Thyroid gland (tissue), 4 donors: ENCODE measurements at places on chromosomes 3 and 15.
A peak's percentile ranks its signal among the peaks of the same experiment; 100 is the strongest.

- no peak for DNase-seq
Observed at GRCh38 chr3:191383124-191383523, 52.8 kb upstream of the UTS2B start.

- no peak for DNase-seq
Observed at GRCh38 chr3:112477891-112478290, 21.4 kb downstream of the BTLA start.

DNA sequence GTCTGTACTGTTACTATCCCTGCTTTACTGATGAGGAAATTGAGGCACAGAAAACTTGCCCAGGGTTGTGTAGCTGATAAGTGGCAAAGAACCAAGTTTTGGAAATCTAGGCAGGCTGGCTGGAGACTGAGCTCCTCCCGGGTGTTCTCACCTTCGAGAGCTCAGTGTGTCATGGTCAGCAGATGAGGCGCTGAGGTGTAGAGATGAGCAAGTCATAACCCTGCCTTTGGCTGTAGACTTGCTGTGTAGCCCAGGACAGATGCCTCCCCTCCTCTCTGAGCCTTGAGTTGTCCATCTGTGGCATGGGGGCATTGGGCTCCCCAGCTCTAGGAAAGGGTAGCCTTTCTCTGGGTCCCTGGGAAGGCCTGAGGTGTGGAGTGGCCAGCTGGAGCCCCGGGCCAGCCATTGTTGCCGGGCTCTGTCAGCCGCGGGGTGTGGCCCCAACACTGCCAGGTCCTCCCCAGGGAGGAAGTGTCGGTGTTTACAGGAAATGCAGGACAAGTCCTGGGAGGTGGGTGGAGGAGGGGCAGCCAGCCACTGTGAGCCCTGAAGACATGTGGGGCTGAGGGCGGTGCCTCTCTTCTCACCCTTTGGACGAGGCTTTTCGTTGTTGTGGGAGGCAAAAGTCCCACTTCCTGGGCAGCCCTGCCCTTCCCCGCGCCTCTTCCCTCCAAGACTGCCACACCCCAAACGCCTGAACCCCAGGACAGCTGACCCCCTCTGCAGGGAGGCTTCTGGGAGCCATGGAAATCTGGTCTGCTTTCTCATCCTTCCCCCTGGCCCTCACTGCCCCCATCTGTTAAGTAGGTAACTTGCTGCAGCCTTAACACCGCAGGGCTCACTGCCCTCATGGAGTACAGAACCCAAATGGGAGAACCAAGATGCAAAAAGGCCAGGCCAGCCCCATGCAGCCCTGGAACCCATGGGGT, 29.1 kb downstream of the FGD5 start:
- DNase-seq = peak; percentile 22

DNA sequence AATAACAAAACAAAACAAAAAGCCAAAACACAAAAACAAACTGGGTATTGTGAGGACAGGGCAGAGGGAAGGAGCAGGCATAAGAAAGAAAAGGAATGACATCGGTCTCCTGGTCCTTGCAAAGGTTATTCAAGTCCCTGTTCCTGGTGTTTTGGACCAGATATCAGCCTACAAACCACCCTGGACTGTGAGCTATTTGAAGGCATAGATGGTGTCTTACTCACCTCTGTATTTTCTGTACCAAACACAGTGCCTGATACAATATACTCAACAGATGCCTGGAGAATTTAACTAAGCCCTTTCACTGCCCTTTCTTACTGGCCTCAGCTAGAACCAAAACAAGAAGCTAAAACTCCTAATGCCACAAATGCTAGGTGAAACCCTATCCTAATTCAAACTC, 197.0 kb downstream of the TIGIT start:
- no peak for DNase-seq

GRCh38 chr3:152508705-152509104, 240.0 kb downstream of the MBNL1 start:
- DNase-seq = no peak

GRCh38 chr3:134949150-134949549, 154.1 kb downstream of the EPHB1 start:
- no peak for DNase-seq

- DNase-seq = no peak
Observed at GRCh38 chr15:99472416-99473145, 93.2 kb upstream of the MEF2A start.

DNA sequence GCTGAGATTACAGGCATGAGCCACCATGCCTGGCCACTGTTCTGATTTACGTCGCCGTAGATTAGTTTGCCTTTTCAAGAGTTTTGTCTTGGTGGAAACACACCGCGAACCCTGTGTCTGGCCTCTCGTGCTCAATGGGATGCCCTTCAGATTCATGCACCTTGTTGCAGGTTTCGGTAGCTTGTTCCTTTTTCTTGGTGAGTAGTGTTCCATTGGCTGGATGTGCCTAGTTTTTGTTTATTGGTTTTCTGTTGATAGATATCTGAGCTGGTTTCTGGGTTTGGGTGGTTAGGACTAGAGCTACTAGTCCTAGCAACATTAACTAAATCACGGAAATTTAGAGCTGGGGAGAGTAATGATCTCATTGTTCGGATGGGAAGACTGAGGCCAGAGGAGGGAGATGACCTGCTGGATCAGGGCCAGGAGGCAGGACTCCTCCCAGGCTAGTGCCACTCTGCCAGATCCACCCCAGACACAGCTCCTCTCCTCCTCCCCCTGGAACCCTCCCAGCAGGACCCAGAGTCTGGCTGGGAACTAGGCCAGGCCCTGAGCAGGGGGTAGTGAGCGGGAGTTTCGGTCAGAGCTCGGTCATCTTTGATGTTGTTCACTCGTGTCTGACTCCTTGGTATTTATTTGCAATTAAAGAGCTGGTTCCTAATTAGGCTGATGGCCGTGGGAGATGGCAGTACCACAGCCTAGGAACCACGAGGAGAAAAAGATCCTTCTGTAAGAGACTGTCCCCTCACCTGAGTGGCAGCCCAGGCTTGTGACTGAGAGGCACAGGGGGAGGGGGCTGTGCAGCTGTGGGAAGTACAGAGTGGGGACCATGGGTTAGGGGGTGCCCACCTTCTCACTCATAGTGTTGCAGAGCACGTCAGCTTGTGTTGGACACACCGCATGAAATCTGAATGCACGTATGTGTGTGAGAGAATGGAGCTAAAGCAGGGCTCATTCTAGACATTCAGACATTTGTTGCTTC, 73.4 kb downstream of the SMAD6 start:
- DNase-seq = peak; percentile 90

GRCh38 chr3:46675843-46676567, 17.5 kb downstream of the ALS2CL start:
- DNase-seq = no peak

- no peak for DNase-seq
Observed at GRCh38 chr3:10998542-10998941, 6.0 kb downstream of the SLC6A1 start.

- DNase-seq = no peak
Observed at GRCh38 chr3:112751061-112751460, 95.6 kb downstream of the CD200R1L start.

- DNase-seq = no peak
Observed at GRCh38 chr3:16468336-16469098, 45.0 kb downstream of the RFTN1 start.

GRCh38 chr3:157999246-157999645, 107.0 kb downstream of the SHOX2 start:
- no peak for DNase-seq

DNA sequence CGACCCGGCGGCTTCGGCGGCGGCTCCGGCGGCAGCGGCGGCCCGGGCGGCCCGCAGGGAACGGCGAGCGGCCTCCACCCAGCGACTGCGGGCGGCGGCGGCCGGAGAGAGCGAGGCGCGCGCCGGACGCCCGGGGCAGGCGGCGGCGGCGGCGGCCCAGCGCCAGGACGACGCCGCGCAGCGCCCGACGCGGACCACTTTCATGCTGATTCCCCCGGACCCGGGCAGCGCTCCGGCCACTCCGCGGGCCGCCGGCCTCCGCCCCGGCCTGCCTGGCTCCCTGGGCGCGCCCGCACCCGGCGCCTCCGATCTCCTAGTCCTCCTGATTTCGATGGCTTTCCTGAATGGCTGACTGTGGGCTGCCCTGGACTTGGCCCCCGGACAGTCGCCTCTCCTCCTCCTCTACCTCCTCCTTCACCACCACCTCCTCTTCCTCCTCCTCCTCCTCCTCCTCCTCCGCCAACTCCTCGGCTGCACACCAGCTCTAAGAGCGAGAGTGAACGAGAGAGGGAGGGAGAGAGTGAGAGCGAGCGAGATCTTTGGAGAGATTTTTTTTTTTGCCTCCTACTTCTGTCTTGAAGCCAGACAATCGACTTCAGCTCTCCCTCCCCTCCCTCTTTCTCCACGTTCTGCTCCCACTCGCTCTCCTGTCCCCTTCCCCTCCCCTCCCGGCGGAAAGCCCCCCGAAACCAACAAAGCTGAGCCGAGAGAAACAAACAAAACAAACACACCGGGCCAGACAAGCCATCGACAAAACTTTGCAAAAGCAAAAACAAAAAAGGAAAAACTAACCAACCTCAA, 844 bp downstream of the NR2F2 start:
- DNase-seq = peak; percentile 41

- DNase-seq = no peak
Observed at GRCh38 chr3:22996920-22997571, 206.1 kb upstream of the UBE2E2 start.

DNA sequence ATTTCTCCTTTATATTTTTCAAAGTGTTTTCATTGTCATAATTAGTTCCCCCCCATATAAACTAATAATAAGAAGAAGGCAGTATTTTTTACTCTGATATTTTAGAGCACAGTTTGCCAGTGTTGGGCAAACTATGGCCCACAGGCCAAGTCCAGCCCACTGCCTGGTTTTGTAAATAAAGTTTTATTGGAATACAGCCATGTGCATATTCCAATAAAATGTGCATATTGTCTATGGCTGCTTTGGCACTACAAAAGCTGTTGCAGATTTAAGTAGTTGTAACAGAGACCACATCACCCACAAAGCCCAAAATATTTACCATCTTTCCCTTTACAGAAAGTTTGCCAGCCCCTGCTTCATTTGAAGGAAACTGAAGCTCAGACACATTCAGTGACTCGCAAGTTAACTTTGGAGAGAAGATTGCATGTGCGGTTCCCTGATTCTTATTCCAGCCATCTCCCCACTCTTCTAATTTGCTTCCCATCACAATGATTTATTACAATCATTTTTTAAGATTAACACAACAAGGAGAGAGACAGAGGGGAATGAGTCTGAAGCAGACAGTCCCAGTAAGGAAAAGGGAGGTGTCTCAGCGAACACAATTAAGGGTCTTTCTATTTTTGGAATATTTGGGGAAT, 48.9 kb downstream of the RFTN1 start:
- DNase-seq = no peak

DNA sequence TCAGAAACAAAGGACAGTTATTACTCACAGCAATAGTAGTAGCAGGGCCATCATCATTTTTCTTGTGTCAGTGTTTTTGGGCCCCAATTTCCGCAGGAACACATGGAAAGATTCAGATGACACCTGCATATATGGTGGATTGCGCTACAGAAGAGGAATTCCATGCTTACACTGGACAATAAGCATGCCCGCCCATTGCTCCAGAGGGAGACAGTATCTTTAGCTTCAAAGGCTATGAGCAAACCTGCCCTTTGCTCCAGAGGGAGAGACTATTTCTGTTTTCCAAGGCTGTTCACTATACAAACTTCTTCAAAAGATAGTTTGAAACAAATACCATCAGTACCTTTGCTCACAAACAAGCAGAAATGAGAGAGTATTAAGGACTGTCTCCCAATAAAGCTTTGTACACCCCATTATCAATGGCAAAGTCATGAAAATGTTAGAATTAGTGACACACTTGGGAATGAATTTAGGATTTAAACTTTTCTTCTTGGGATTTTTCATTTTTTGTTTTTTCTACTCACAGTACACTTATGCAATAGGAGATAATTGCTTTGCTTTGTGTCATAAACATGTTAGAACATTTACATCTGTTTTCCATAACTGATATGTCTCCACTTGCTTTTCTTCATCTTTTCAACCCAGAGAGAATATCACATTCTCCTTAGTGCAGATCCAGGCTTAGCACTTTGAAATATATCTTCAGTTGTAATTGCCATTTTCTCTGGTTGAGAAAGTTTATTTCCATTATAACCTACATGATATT, 564.5 kb upstream of the ZNF717 start:
- DNase-seq = no peak

DNA sequence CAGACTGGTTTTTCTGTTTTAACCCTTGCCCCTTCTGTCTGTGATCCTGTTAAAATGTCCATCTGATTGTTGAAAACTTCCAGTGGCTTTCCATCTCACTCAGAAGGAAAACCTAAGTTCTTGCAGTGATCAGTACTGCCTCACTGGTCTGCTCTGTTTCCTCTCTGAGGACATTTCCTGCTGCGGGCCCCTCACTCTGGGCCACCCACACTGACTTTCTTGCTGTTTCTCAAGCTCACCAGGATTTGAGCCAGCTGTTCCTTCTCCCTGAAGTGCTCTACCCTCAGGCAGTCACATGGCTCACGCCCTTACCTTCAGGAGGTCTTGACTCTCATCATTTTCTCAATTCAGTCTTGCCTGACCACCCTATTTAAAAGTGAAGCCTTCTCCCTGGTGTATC, 1.8 kb downstream of the GRK7 start:
- no peak for DNase-seq

GRCh38 chr15:79028411-79028964, 62.1 kb downstream of the RASGRF1 start:
- peak; percentile 17 for DNase-seq

DNA sequence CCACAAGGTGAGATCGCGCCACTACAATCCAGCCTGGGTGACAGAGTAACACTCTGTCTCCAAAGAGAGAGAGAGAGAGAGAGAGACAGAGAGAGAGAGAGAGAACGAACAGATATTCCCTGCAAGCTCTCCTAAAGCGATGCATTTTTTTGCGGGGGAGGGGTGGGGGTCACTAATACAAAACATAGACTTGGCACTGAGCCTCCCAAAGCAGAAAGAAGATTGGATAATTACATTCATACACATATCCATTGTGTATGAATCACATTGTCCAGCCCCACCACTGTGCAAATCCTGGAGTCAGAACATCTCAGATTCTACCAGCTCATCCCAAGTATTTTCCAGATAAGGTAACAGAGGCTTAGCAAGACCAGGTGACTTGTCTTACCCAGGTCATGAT, 459.9 kb downstream of the MAGI1 start:
- DNase-seq = no peak

- peak; percentile 44 for DNase-seq
Observed at GRCh38 chr15:99058421-99058870, 46.4 kb upstream of the SYNM start.

- no peak for DNase-seq
Observed at GRCh38 chr15:69823223-69823907, 274.4 kb downstream of the TLE3 start.
